ENCODE measurements at places on chromosomes 2 and 18.

- DNase-seq = no peak
Observed at GRCh38 chr2:232926431-232926939, 56.4 kb downstream of the SNORC start.

DNA sequence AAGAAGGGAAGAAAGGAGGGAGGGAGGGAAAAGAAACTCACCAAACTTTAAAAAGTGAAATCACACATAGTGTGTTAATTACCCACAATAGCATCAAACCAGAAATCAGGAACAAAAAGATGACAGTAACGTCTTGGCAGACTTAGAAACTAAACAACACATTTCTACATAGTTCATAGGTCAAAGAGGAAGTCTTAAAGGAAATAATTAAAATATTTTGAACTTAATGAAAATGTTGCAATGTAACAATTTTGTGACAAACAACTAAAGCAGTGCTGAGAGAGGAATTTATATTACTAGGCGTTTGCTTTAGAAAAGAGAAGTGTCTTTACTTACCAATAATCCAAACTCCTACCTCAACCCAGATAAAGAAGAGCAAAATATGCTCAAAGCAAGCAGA is 505.0 kb upstream of the ID2 start:
- no peak for DNase-seq

DNA sequence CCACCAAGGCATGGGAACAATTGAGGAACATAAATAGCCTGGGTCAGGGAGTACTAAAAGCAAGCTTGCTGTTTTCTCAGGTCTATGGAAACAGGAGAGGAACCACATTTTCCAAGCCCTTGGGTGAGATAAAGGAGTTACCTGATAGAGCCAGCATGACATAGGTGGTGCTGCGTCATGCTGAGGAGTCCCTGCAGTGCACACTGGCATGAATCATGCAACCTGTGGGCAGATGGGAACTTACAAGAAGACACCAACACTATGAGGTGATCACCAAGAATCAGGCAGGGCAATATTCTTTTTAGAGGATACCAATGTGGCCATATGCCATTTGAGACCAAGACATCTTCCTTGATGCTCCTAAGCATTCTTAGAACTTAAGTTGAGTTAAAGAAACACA is 531.8 kb downstream of the ZEB2 start:
- DNase-seq = no peak

GRCh38 chr18:629269-630150 is 27.9 kb upstream of the TYMS start:
- no peak for DNase-seq

DNA sequence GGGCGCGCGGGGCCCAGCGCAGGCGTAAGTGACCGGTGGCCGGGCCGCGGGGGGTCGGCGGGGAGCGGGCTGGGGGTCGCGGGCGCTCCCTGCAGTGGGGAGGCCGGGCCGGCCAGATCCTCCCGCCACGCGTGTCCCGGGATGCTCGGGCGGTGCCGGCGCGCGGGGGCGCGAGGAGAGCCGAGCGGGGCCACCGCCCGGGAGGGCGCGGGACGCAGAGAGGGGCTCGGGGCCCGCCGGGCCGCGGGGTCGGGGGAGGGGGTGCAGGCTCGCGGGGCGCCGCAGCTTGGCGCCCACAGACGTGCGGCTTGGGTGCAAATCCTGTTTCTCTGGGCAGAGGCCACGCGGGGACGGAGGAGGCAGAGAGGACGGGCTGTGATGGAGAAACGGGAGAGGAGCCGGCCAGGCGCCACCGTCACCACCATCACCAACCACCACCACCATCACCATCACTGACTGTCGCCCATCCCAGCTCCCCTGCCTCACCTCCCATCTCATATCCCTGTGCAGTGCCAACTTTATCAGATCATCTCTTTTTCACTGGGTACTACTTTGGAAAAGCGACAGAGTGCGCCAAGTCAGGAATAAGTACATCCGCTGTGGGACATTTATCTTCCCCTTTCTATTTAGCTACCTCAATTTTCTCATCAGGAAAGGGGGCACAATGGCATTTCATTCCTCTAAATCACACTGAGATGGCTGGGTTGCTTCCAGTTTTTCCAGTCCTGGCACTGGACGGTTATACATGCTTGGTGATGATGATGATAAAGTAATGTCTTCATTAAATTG is 97.2 kb upstream of the GPR45 start:
- DNase-seq = no peak

- no peak for DNase-seq
Observed at GRCh38 chr2:231542136-231542535, 11.9 kb upstream of the NMUR1 start.

- DNase-seq = no peak
Observed at GRCh38 chr18:62693659-62694058, 21.7 kb upstream of the PHLPP1 start.

GRCh38 chr2:235618039-235618438 is 124.2 kb downstream of the AGAP1 start:
- no peak for DNase-seq

GRCh38 chr2:215505044-215505786 is 69.3 kb upstream of the FN1 start:
- DNase-seq = no peak

DNA sequence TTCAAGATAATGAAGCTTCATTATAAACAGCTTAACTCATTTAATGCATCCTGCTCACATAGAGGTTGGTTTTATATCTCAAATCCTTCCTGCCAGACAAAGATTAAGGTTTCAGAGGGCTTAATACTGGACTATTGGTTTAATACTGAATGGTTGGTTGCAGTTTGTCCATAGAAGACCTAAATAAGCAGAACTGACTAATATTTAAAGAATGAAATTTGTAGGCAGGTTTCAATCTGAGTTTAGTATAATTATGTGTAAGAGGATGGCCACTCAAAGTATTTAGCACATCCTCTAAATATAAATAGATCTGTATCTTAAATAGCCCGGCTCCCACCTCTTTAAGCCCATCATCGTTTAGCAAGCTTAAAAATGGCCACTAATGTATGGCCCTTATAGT is 92.5 kb downstream of the EPB41L5 start:
- no peak for DNase-seq

DNA sequence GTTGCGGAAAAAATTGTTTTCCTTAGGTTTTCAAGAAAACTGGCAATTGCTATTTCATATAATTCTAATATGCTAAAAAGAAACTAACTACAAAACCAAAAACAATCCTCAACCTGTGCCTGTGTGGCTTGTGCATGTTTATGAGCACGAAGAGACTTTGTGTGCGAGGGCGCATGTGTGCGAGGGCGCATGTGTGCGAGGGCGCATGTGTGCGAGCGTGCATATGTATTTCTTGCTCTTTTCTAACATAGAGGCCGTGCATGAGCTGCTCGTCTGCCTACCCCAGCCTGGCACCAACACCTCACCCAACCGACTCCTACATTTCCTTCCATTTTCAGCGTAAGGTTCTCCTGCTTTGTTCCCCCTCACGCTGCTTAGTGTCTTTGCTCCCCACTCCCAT is 211.6 kb downstream of the DOK6 start:
- no peak for DNase-seq

DNA sequence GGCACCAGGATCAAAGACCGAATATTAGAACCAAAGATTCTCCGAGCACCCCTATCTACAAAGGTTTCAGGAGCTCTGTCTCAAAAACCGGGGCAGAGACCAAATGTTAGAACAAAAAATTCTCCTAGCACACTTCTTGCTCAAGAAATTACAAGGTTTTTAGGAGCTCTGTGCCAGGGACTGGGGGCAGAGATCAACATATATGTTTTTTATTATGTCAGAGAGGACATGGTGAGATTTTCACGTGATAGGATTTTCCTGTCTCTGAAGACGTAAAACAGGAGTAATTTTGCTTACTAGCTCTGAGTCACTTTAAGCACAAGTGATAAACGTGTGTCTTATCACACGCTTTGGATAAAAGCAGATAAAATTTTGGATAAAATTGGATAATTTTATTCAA is 34.8 kb upstream of the ODC1 start:
- DNase-seq = no peak

GRCh38 chr18:3595369-3596273 is 145.6 kb downstream of the TGIF1 start:
- no peak for DNase-seq

- no peak for DNase-seq
Observed at GRCh38 chr18:13563390-13563805, 163.0 kb downstream of the FAM210A start.

DNA sequence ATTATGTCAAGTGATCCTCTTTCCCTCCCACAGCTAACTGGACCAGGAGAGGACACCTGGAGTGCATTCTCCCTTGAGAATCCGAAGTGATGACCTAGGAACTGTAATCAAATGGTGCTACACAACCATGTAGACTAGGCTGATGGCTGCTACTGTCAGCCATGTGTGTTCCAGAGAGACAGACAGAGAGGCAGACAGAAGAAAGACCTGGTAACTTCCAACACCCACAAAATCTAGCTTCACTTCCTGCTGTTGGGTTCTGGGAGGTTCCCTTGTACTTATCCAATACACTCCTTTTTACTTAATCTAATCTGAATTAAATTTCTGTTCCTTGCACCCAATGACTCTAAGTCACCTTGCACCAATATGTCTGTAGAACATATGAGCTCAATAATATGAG is 72.3 kb downstream of the AAK1 start:
- no peak for DNase-seq

DNA sequence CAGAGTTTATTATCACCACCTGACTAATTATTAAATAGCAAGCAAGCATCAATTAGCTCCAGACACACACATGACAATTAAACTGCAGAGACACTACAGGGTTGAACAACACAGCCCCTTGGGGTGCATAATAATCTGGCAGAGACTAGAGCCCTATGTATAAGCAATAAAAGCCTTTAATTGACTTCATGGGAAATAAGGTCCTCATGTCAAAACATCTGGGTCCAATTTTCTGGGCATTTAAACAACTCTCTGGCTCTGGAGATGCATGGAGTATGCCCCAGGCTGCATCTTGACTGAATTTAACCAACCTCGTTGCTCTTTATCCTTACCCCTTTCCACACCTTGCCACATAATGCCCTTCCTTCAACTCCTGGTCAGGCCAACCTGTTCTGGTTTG is 270.7 kb upstream of the THUMPD2 start:
- no peak for DNase-seq

DNA sequence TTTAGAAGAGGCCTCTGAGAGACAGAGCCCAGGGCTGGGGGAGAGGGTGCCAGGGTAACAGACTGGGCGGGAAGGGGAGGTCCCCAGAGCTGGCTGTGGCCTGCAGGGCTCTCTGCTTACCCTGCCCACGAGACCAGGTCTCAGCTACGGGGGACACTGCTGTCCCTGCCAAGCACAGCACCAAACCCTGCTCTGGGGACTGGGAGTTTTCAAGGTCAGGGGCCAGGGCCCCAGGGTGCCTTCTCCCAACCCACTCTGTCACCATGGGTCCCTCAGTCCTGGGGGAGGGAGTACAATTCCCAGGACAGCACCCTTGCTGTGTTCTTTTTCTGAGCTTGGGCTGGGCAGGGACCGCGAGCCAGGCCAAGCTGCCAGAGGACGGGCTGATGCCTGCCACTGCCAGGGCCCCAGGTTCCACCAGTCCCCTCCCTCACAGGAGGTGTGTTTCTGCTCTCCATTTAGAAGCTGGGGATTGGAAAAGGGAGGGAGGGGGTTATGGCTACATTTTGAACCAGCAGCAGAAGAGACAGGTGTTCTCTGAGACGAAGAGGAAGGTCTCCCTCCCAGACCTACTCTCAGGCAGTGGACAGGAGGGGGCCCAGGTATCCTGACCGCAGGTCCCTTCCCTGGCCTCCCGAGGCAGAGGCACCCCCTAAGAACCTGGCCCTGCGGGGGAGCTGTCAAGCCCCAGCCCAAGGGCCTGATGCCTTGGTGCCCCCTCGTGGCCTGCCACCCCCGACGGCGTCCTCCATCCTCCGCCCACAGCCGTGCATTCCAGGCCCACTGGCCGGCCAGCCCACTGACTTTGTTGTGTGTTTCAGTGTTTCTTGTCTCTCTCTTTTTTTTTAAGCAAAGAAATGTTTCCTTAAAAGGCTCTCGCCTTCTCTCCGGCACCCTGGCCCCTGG is 80.4 kb downstream of the TNS1 start:
- no peak for DNase-seq

GRCh38 chr2:98020992-98021713 is 25.4 kb upstream of the TMEM131 start:
- no peak for DNase-seq

GRCh38 chr2:225052703-225053102 is 10.4 kb upstream of the DOCK10 start:
- no peak for DNase-seq

GRCh38 chr2:219559156-219559915 is 12.0 kb downstream of the OBSL1 start:
- DNase-seq = no peak

DNA sequence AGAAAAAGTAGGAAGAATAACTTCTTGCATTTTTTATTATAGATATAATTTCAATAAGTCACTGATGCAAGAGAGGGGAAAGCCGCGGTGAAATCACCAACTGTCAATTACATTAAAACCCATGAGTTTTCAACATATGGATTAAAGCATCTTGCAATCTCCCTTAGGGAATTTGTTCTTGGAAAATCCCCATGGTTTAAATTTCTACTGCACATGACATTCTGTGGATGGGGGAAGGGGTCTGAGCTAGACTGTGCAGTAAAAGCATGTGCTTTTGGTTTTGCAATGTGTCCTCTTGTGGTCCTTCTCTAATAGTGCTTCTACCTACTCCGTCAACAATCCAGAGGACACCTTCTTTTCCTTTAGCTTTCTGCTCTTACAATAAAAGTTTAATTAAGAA is 894.0 kb downstream of the DCDC2C start:
- no peak for DNase-seq

DNA sequence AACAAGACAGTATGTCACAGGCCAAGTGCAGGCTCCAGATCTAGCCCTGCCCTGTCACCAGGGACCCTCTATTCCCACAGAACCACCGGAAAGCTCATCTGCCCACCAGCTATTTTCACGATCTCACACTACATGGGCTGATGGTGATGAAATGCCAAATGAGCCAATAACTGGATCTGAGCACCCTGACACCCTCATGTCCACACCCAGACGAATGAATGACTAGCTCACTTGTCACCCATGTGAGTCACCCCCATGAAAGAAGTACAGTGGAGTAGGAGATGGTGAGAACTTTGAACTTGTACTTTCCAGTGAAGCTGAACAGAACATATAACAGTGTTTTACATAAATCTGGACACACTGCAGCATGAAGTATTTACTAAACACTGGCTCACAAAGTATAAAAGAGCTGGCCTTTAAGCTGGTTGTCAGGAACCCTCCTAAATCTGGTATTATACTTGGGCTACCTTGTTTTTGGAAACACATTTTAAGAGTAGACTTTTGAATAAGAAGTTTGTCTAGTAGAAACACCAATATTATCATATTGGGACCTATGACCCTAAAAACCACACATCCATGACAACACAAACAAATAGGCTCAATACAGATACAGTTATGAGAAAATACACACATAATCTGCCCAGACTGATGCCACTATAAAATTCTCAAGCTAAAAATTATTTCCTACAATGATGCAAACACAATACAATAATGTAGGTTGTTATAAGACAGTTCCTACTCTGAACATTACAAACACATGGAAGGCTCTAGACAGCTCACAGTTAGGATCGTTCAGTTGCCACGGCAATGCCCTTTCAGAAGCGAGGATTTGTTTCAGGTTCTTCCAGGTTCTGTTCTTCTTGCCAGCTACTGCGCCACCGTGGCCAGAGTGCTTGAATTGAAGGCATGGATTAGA is 19.0 kb downstream of the INO80C start:
- DNase-seq = peak; percentile 15

All from stimulated activated CD4-positive, alpha-beta T cell treated with anti-CD3 and anti-CD28 coated beads, Interleukin-12 subunit alpha, Interleukin-12 subunit beta, amount 100 ng/mL, for 4 hours (primary cell).